Osteocyte (in vitro differentiated cells): ENCODE measurements at places on chromosomes 1 and 21. TPM values are rescaled to one million over a fixed set of nuclear protein-coding genes. Genes with fewer than 3 reads are reported as not detected.

C1orf94 gene
- not detected in 2 replicates for total RNA-seq

LRRN2 gene
- total RNA-seq: not detected in 2 replicates

USP1 gene
- total RNA-seq: 24.6 and 25.7 TPM in 2 replicates

FCRL5 gene
- total RNA-seq: not detected in 2 replicates

- DNase-seq: no peak
Observed at GRCh38 chr1:234528074-234528865, 49.3 kb upstream of the TARBP1 start.

GRCh38 chr1:154788110-154788870 lies 81.8 kb downstream of the KCNN3 start:
- DNase-seq: no peak

DNA sequence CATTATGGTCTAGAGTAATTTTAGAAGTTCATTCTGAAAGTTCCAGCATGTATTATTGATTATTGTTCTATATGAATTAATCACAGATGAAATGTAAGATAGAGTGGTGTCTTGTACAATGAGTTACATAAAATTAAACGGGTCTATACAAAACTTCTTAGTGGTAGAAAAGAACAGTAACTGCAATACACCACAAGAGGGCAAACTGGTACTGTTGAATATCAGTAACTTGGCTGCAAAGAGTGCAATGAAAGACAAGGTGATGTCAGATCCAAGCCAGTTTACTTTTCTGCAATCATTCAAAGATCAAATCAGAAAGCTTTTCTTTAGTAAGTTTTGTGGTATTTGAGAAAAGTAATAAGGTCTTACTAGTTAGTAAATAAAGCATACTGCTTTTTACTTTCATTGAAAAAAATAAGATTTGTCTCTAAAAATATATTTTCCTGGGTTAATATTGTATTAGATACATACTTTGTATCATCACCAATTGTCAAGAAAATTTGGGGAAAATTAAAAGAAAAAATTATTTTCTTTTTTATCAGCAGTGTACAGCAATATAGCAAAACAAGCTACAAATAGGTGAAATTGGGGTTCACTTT lies 66.4 kb upstream of the BTG3 start:
- DNase-seq: no peak

DNA sequence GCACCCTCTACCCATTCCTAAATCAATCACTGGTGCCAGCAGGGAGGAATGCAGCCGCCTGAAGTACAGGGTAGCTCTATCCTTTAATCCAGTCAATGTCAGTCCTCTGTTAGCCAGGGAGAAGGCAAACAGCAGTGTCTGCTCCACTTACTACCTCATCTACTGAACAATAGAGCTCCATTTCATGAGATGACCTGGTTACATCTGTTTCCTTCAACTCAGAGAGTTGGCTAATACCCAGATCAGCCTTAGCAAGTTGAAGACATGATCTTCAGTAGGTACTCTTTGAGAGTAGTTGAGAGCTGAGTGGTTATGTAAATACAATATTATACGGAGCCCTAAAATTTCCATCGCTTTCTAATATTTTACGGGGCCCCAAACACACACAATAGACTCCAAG lies 46.1 kb upstream of the CD34 start:
- DNase-seq: no peak

GRCh38 chr1:8597455-8597854 lies 220.0 kb downstream of the RERE start:
- DNase-seq: no peak

DNA sequence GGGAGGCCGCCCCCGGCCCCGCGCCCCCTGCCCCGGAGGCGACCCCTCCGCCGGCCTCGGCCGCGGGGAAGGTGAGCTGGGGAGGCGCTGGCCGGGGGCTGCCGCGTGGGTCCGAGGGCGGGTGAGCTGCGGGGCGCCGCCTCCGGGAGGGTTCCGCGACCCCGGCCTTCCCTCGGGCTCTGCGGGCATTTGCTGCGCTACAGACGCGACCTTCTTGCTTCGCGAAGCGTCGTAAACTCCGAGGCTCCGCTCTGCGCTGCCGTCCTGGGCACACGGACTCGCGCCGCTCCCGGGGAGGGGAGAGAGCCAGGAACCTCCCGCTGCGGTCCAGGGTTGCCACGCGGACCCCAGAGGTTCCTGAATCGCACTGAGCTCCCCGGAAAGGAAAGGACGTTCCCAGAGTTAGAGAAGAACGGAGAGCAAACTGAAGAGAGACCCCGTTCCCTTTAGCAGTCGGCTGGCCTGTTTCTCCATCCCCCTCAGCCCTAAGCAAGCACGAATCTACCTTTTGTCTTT lies 345 bp downstream of the SLX9 start:
- DNase-seq: no peak
